Cardiac septum (tissue), 1 donor: ENCODE measurements at places on chromosomes 5 and 9.
A peak's percentile ranks its signal among the peaks of the same experiment; 100 is the strongest.

- no peak for DNase-seq
Observed at GRCh38 chr5:167832609-167833008, 458.8 kb upstream of the WWC1 start.

GRCh38 chr5:107744418-107745330 lies 73.9 kb upstream of the EFNA5 start:
- DNase-seq: no peak

- no peak for DNase-seq
Observed at GRCh38 chr9:120714846-120715388, 647 bp upstream of the MEGF9 start.

DNA sequence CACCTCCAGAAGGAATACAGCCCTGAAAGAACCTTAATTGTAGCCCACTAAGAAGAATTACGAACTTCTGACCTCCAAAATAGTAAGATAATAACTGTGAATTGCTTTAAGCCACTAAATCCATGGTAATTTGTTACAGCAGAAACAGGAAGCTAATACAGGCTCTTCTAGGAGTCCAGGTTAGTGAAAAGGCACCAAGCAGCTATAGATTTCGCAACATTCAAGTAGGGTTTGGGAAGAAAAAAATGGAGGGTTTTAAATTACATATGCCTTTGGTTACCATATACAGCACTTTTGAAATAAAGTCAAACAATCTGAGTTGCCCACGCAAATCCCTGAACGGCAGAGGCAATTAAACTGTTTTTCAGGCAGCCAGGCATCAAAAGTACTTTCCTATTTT lies 1.7 kb upstream of the ACTL7A start:
- no peak for DNase-seq

DNA sequence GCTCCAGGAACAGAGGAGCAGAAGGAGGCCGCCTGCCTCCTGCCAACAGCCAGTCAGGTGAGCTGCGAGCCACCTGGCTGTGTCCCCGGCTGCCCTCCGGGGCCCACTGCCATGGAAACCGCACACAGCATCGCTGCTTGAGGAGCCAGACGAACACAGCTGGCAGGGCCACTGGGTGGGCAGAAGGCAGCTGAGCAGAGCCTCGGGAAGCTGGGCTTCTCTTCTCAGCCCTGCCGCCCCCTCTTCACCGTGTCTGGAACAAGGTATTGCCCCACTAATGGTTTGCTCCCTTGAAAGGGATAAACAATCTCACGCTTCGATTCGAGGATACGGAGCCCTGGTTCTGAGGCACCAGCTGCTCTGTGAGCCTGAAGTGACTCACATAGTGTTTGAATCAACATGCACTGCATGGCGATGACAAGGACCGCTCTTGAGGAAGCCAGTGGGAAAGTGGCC lies 63.7 kb upstream of the RUFY1 start:
- DNase-seq: no peak

- DNase-seq: peak; percentile 73
Observed at GRCh38 chr9:8961186-8961851, 1161.7 kb upstream of the DMAC1 start.

GRCh38 chr9:6894135-6894534 lies 136.4 kb downstream of the KDM4C start:
- no peak for DNase-seq

DNA sequence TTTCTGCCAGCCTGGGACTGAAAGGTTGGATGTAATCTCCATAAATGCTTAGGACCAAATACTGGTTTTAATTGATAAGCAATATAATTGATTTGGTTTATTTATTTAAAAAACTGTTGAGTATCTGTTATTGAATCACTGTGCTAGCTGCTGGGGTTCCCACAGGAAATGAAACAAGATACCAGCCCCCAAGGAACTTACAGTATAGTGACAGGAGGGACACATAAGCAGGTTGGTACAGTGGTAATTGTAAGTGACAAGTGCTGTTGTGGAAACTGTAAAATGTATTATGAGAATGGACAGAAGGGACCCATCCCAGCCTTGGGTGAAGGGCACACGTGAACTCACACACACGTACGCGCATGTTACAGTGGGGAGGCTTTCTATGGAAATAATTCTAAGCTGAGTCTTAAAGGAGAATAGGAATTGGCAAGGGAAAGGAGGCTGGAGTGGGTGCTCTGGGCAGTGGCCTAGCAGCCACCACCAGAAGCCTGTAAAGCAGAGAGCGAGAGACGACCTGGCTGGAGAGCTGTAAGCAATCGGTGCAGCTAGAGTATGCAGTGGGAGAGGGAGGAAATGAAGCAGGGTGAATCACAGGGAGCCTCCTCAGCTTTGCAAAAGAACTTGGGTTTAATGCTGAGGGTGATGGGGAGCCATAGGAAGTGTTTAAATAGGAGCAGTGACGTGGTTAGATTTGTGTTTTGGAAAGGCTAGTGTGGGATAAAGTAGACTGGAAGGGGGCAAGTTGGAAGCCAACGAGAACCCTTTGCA lies 39.3 kb downstream of the GLRA1 start:
- DNase-seq: no peak

DNA sequence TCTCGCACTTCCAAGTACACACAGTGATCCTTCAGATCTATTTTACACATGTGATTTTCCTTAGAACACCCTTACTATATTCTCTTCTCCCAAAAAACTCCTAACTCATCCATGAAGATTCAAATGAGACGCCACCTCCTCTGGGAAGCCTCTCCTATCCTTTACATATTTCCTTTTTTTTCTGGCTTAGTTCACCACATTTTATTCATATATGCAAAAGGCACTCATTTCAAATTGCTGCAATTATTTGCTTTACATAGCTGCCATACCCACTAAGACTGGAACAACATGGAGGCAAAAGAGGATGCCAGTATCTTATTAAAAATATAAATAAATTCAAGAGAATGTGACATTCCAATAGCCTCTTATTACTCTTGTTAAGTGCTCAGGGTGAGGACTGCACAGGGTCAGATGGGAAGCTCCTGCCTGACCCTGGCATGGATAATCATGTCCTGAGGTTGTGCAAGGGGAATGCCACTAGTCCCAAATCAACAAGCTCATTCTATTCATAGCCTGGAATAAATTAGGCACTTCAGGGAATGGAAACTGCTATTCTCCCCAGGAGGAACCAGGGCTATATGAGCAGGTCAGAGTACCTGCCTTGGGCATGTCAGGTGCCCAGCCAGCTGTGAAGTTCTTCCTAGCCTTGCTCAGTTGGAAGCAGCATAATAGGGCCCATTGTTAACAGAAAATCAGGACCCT lies 262.9 kb downstream of the FBXL17 start:
- DNase-seq: no peak

- no peak for DNase-seq
Observed at GRCh38 chr9:87567983-87568382, 70.3 kb downstream of the DAPK1 start.

DNA sequence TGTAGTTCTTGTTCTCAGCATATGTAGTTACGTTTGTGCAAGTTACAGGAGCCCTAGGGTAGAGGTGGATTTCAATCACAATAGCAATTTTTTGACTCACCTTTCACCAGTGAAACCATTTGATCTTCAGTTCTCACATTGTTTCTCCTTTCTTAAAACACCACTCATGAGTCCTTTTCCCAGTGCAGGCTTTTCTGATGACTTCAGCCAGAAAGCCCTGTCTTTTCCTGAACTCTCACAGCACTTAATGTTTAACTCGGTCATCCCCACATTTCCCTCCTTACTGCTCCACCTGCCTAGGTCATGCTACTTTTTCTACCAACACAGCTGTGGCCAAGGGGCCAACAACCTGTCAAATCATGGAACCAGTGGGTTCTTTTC lies 37.9 kb downstream of the ARHGEF28 start:
- DNase-seq: no peak

DNA sequence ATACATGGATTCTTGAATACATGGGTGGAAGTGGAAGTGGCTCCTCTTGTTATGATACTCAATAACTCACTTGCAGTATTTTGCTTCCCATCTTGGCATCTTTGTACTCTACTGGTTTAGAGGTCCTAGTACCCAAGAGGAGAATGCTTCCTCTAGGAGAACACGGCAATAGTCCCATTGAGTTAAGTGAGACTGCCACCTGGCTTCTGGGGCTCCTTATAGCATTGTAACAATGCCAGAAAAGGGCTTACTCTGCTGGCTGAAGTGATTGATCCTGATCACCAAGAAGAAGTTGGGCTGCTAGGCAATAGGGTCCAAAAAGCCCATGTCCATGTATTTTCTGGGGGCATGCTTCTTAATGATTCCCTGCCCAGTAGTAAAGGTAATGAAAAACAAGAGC lies 627.6 kb upstream of the SGCD start:
- no peak for DNase-seq

- peak; percentile 80 for DNase-seq
Observed at GRCh38 chr9:92324889-92325268, 271 bp downstream of the NOL8 start.
